Epithelial cell of proximal tubule (primary cell): ENCODE measurements at places on chromosomes 13 and 19.
A peak's percentile ranks its signal among the peaks of the same experiment; 100 is the strongest.

DNA sequence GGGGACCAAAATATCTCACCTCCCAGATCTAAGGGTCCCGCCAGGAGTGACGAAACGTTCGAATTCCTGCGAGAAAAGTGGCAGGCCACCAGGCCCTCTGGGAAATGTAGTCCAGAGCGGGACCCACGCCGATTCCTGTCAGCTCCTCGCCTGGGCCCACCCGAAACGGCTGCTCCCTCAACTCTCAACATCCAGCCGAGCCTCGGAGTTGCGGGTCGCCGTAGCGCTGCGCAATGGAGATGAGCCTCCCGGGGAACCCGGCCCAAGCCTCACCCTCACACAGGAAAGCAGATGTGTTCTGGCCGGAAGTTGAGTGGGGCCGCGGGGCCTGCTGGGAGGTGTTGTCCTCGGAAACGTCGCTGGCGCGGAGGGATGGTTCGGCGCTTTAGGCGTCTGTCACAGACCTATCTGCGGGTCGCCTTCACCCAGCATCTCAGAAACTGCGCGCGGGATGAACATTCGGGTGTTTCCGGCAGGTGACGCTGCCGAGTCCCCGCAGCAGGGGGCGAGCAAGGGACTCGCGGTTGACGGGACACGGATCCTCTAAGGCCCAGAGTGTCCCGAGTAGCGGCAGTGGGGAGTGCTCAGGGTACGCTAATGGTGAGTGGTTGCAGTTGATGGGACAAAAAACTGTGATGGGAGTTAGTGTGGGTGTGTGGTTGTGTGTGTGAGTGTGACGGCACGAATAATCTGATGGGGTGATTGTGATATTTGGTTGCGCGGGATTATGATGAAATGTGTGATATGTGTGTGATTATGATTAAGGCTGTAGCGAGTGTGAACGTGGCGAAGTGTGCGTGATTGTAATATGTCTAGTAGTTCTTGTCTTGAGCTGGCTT is at the start of the genes ZNF568 and ZNF829:
ZNF568 (plus strand) TSS at position 341 of the 839 bp plus-strand sequence. CDS start 6,439 bp downstream, outside the sequence.
ZNF829 (minus strand) TSS at position 300 of the 839 bp plus-strand sequence. CDS start 1,124 bp downstream, outside the sequence.
- DNase-seq: peak; percentile 47

DNA sequence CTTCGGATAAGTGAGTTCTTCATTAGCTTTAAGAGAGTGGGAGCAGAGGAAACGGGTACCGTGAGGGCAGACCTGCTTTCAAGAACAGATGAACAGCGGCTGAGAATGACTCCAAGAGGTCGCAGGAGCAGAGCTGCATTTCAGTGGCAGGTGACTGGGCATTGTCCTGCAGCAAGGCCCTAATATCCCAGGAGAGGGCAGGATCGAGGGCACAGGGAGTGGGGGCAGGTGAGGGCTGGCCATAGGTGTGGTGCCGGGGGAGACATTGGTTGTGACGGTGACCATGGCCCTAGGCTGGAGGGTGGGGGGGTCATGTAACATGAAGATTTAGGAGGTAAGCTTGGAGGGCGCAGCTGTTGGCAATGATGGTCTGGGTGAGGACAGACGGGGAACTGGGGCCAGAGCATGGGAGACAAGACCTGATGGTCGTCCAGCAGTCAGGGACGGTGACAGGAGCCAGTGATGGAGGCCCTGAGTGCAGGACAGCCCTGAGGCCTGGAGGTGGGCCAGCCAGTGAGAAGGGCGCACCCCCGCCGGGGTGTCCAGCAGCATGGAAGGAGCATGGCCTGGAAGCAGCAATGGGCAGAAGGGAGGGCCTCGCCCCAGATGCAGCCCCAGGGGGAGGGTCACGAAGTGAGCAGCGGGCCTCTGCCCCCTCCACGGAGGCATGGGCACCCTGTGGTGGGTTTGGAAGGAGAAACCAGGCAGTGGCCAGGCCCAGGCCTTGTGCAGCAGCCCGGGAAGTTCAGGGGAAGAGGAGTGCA is 29.2 kb upstream of the LAMP1 start:
- no peak for DNase-seq

DNA sequence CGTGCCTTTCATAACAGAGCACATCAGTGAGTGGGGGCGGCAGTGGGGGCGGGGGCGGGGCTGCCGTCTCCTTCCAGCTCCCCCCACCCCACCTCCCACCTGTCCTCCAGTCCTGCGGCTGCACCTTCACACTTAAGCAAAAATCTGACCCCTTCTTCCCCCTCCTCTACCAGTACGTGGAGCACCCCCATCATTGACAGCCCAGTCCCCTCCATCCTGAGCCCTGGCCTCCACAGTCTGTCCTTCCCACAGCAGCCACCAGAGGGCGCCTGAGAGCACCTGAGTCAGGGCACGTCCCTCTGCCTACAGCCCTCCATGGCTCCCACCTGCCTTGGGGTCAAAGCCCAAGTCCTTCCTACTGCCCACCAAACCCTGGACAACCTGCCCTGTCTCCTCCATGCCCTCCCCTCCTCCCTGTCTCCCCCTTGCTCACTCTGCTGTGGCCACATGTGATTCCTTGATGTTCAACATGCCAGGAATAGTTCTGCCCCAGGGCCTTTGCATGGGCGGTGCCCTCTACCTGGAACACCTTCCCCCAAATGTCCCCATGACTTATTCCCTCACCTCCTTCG is 4.0 kb downstream of the EBI3 start:
- DNase-seq: no peak

GRCh38 chr13:40042991-40043390 is 387.5 kb downstream of the COG6 start:
- DNase-seq: no peak

- DNase-seq: no peak
These were observed 43.6 kb downstream of the ZNF611 start for GRCh38 chr19:52691215-52691610.

GRCh38 chr13:99191900-99192399 is 8.7 kb upstream of the UBAC2 start:
- no peak for DNase-seq

- DNase-seq: peak; percentile 4
These were observed 122.6 kb upstream of the SLC10A2 start for GRCh38 chr13:103188713-103189326.

- DNase-seq: no peak
These were observed 46.4 kb upstream of the ZNF254 start for GRCh38 chr19:24040621-24041020.

- DNase-seq: no peak
These were observed 58.1 kb downstream of the MBD3L1 start for GRCh38 chr19:8890260-8890659.

DNA sequence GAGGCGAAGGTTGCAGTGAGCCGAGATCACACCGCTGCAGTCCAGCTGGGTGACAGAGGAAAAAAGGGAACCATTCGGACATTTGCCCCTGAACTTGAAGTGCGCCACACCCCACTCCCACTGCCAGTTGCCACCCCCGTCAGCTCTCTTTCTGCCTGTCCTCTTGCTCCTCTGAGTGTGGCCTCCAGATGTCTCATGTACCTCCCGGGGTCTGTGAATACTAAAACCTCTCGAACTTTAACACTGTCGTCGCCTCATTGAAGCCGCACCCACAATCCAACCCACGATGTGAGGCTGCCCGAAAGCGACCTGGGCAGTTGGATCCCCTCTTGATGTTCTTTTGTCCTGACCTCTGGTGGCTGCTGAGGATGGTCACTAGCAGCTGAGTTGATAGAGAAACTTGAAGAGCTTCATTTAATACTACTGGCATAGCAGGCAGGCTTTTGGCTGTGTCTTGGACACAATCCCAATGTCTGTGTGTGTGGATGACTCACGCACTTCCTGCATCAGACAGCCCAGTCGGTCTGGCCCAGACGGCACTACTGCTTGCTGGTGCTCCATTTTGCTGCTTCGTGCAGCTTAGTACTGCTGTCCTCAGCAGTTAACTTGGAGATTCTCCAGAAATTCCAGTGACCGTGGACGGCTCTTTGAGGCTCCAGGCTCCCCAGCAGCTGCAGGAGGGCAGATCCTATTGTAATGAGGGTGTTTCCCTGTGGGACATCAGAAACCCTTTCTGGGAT is 4.2 kb downstream of the FPR3 start:
- DNase-seq: no peak

DNA sequence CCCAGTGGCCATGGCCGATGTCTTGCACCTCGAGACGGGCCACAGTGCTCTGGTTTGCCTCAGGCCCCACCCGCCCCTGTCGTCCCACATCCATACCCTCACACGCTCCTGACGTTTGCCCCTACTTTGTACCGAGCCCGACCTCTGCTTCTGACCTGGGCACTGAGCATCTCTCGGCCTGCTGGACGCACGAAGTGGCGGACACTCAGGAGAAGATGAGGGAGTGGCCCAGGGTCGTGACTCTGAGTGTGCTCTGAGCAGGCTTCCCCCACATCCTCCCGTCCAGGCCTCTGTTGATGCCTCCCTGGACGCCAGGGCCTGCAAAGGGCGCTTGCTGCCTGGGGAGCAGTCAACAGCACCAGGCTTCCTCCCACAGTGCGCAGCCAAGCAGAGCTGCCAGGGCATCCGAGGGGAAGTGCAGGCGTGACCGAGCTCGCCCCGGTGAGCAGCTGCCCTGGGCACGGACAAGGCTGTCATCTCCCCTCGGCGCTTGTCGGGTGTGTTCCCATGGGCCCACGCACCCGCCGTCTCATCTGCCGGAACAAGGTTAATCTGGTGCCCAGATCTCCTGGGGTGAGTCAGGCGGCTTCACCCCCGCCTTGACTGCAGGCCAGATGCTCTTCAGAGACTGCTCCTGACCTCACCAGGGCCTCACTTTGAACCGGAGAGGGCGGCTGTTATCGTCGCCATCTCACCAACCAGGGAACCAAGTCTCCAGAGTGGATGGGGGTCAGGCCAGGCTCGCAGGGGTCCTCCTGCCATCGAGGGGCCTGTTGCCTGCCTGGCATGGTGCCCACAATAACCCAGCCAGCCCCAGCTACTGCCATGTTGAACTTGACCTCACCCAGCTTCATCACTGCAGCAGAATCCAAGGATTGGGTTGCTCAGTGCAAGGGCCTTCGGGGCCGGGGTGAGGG is 27.2 kb downstream of the COMP start:
- DNase-seq: peak; percentile 64

GRCh38 chr19:13920940-13921747 is 15.1 kb downstream of the CC2D1A start:
- no peak for DNase-seq

- DNase-seq: no peak
These were observed 58.9 kb upstream of the GJB6 start for GRCh38 chr13:20291037-20291436.

- no peak for DNase-seq
These were observed 423.8 kb downstream of the KLF5 start for GRCh38 chr13:73482556-73482955.

DNA sequence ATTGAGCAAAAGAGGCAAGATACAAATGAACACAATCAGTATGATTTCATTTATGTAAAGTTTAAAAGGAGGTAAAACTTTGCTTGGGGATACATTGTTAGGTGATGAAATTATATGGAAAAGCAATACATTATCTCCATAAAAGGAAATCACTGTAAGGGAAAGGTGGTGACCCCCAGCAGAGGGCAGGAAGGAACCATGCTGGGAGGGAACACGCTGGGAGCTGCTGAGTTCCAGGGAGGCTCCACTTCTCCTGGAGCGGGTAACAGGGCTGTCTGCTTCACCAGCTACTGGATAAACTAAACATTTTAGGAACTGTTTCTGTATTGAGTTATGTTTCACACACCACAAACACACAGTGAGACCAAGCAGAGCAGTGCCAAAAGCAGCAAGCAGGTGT is 91.2 kb downstream of the KATNAL1 start:
- no peak for DNase-seq

DNA sequence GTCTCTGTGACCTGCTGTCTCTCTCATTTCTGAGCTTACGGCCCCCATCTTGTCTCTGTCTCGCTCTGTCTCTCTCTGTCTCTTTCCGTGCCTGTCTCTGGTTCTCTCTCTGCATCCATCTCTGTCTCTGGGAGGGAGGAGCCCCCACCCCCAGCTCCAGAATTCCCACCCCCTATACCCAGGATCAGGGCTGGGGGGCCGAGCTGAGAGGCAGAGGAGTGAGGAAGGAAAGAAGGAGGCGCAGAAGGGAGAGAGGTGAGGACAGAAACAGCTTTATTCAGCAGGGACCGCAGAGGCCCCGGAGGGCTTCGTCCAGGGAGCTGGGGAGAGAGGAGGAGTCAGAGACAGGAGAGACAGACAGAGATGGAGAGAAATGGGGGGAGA is 14.0 kb downstream of the JOSD2 start:
- DNase-seq: no peak

GRCh38 chr13:70723732-70724131 is 615.5 kb upstream of the KLHL1 start:
- no peak for DNase-seq

GRCh38 chr19:6021878-6022569 is 44.1 kb upstream of the RANBP3 start:
- DNase-seq: no peak

GRCh38 chr19:31427857-31428256 is 78.6 kb upstream of the TSHZ3 start:
- DNase-seq: no peak

DNA sequence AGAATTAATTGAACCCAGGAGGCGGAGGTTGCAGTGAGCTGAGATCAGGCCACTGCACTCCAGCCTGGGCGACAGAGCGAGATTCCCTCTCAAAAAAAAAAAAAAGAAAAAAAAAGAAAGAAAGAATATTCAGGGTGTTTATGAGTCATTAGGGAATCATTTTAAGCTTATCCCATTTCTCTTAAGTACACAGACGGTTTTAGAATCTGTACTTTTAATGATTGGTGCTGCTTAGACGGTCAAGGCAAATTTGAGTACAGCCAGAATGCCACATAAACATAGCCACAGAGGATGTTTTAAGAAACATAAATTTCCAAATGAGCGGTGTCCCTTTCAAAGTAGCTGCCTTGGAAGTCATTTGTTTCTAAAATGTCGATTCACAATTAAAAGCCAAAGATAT is 2.6 kb downstream of the SPRYD7 start:
- DNase-seq: no peak
